ENCODE measurements at places on chromosomes 1 and 21.

DNA sequence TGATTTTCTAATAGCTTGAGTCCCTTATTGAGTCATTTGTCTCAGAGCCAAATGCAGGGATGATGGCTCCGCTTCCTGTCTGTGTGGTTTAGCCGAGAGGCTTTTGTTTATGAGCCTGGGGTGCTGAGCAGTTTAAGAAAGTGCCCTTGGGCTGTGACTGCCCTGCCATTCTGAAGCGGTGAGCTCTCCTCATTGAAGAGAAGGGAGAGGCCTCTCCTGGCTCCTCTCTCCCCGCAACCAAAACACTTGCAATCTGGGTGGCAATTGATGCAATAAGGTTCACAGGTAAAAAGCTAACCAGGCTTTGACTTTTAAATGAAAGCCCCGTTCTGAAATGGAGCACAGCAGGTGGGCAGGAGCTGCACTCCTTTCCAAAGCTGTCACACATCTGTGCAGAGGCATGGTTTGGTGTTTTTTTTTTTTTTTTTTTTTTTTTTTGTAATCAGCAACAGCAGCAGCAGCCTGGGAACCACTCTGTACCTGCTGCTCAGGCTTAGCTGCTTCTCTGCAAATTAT is 403.7 kb downstream of the SIPA1L2 start:
- DNase-seq, result no peak

- no peak for DNase-seq
Measured at GRCh38 chr1:234515821-234516241, 36.9 kb upstream of the TARBP1 start.

DNA sequence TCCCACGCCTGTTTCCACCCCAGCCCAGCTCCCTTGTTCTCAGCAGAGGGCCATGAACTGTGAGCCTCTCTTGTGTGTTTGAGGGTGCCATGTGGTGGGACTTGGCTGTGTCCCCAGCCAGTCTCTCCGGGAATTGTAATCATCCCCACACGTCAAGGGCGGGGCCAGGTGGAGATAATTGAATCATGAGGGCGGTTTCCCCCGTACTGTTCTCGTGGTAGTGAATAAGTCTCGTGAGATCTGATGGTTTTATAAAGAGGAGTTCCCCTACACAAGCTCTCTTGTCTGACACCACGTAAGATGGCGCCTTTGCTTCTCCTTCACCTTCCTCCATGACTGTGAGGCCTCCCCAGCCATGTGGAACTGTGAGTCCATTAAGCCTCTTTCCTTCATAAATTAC is 57.2 kb upstream of the COL6A2 start:
- DNase-seq, result no peak

DNA sequence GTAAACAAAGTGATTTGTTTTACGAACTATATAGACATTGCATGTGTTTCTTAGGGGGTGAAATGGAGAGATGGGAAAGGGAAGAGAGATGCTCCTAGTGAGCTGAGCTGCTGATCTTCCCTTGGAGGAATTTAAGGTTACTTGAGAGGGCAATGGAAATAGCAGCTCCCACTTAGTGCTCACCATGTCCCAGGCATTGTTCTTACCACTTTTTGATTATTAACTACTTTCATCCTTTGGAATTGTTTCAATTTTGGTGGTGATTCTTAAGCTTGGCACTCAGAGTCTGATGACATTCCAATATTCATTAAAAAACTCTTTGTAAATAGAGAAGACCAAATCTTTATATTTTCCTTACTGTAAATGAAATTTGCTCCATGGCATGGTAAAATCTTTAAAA is 124.9 kb downstream of the ITSN1 start:
- DNase-seq, result no peak

- no peak for DNase-seq
Measured at GRCh38 chr1:205355075-205355453, 1.7 kb downstream of the KLHDC8A start.

GRCh38 chr1:12342401-12343003 is 112.7 kb downstream of the VPS13D start:
- no peak for DNase-seq

DNA sequence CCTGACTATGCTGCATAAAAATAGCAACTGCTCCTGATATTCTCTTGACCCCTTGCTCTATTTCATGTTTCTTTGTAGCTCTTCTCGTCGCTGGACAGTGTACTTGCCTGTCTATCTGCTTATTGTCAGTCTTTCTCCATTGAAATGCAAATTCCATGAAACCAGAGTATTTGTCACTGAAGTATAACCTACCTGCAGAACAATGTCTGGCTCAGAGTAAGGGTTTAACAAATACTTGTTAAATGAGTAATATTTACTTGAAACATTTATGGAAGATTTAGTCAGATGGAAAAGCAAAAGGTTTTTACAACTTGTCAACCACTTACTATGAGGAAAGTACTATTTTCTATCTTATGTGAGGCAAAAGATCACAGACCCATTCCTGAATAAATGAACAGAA is 19.9 kb upstream of the ERICH3 start:
- DNase-seq, result no peak

GRCh38 chr1:179599623-179600249 is 8.1 kb downstream of the TDRD5 start:
- no peak for DNase-seq
